Eye (tissue), 1 donor: ENCODE measurements at places on chromosomes 4 and X.
A peak's percentile ranks its signal among the peaks of the same experiment; 100 is the strongest.

- DNase-seq, result peak; percentile 43
Observed at GRCh38 chr4:168859888-168860694, 150.0 kb downstream of the CBR4 start.

DNA sequence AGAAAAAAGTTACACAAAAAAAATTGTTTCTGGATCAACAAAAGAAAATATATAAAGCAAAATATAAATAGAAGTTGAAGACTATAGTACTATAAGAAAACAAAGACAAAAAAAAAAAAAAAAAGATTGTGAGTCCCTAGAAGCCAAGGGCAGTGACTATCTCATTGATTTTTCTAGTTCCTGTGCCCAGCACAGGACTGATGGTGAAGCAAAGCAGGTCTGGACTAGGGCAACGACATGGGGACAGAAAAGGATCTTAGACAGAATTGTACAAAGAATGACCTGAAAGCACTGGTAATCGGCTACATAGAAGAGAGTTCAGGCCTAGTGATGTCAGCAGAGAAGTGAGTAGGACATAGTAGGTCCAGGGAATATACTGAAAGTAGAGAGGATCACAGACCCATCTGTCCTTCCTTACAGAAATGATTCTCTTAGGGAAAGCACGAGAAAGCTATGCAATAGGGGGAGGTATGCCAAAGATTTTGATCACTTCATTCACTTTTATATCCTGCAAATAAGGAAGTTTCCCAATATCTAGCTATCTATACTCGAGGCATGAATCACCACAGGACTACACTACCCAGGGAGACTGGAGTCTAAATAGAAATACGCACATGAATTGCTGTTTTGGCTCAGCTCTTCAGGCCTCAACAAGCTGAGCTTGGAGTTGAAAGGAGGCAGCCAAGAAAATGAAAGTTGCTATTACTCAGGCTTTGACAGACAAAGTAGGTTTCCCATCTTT, 230.9 kb upstream of the GPC4 start:
- DNase-seq, result no peak

GRCh38 chrX:13028871-13029636, 15.4 kb downstream of the FAM9C start:
- peak; percentile 33 for DNase-seq

DNA sequence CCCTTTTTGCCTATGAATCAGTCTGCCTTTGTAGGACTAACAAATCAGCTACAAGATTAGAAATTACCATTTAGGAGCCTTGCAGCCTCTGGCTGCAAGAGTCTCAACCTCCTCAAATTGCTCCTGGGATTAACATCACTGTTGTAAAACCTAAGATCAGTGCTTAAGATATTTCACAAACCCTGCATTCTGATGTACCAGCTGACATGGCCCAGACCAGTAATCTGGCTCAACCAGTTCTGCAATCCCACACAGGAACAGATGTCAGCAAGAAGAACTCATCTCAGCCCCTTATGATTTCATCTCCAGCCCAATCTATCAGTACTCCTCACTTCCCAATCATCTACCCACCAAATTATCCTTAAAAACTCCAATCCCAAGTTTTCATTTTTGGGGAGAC, 32.5 kb upstream of the AADAT start:
- no peak for DNase-seq

GRCh38 chr4:119138046-119138445, 2.4 kb downstream of the MYOZ2 start:
- no peak for DNase-seq

DNA sequence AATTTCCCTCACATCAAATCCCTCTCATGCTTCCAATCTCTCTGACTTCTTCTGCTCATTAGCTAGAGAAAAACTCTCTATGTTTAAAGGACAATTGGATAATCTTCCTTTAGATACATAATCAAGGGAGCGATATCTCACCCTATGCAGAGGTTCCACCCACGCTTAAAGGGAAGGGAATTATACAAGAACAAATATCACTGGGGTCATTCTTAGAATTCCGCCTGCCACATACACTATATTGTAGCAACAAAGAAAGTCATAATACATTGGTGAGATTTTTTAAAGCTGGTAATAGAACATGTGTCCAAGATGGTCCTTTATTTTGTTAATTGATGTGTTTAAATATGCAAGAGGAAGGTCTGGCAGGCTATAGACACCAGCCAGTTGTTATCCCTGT, 31.5 kb downstream of the NKX6-1 start:
- no peak for DNase-seq

- DNase-seq, result no peak
Observed at GRCh38 chr4:159433337-159433736, 330.5 kb downstream of the RAPGEF2 start.

DNA sequence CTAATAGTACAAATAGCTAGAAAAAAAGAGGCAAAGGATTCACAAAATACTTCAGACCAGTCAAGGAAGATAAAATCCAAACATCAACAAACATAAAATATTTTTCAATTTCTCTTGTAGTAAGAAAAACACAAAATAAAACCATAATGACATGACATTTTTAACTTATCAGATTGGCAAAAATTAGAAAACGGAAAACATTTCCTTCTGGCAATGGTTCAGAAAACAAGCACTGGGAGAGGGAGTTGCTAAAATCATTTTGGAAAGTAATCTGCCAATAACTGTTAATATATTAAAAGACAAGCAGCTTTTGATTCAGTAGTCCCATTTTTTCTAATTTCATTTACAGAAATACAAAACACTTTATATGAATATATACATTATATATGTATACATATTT, 26.1 kb downstream of the TKTL2 start:
- DNase-seq, result no peak

DNA sequence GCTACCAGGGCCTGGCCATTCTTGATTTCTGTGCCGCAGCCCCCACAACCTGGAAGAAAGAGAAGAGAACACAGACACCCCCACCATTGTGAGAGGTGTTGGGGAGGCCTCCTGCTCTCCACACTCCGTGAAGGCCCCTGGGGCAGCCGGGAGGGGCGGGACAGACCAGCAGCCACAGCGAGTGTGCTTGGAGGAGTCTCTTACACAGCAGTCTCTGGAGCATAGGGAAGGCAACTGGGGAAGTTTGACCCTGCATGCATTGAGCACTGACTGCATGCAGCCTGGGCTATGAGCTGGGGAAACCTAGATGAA, 77.9 kb downstream of the ABLIM2 start:
- no peak for DNase-seq

GRCh38 chr4:183556947-183557346, 52.1 kb downstream of the ING2 start:
- no peak for DNase-seq

- DNase-seq, result peak; percentile 58
Observed at GRCh38 chr4:48778431-48779094, 1.5 kb downstream of the FRYL start.

GRCh38 chr4:185468999-185469398, 2.5 kb downstream of the CCDC110 start:
- DNase-seq, result no peak

GRCh38 chr4:22941688-22942375, 249.1 kb downstream of the GBA3 start:
- DNase-seq, result peak; percentile 45

- DNase-seq, result no peak
Observed at GRCh38 chrX:52979993-52980392, 21.7 kb upstream of the FAM156A start.

DNA sequence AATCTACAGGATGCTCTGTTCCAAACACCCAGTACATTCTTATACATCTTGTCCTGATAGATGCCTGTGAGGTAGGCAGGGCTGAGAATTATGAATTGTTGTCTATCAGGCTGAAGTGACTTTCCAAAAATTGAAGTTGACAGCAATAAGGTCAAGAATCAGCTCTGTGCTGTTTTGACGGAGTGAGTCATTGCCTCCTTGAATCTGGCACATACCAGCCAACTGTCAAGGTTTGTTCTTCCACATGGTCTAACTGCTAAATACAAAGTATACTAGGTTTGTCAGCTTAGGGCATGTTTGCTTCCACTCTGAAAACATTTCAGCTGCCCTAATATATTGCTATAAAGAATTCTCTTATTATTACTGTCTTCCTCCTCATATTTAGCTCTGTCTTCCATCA, 32.3 kb downstream of the SH3RF1 start:
- DNase-seq, result peak; percentile 59

DNA sequence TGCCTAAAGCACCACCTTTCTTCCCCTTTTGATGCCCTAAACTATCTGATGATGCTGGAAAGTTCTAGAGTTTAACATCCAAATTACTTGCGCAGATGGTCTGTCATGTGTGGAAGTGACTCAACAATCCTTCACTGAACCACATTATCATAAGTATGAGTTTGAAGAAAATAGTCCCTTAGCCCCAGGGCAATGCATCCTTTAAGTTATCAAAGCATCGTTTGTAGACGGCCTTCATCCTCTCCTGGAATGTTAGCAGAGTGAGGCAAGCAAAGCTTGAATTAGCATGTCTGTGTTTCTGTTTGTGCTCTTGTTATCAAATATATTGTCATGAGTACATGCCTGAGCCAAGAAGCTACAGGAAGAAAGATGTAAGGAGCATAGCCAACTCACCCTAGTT, 570.9 kb downstream of the MID1IP1 start:
- DNase-seq, result no peak

DNA sequence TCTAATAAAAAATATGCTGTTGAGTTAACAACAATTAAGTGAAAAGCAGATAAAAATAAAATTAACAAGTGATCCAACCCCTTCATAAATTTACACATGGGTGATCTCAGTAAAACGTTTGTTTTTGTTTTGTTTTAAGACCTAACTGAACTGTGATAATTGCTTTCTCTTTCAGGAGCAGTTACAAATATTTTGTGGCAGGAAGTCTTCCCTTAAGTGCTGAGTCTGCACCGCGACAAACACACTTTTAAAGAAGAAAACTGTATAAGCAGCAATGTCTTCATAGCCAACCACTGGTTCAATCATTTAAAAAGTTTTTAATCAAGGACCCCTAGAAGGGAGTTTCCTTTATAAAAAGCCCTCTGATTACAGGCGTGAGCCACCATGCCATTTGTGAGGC, 53.7 kb upstream of the NFKB1 start:
- no peak for DNase-seq

GRCh38 chr4:125979950-125980349, 665.2 kb downstream of the FAT4 start:
- DNase-seq, result no peak

DNA sequence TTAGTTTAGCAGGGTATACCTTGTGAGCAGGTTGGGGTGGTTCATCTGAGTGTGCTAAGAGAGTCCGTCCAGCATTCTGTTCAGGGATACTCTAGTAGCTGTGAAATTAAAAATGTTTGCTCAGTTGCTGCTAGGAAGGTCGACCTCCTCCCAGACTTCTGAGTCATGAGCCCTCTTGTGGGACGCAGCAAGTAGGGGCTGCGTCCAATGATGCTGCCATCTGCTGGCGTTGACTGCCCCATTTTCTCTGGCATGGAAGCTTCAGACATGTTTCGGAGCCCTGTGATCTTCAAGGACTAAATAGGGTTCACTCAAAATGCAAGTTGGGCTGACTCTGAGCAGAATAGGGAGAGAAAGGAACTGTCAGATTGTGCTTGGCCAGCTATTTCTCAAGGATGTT, 201.0 kb upstream of the ARSJ start:
- DNase-seq, result peak; percentile 50

GRCh38 chrX:137432609-137433008, 133.3 kb upstream of the ZIC3 start:
- DNase-seq, result peak; percentile 67
